Smooth muscle cell of trachea (primary cell): ENCODE measurements at places on chromosomes 11 and 22. TPM values are rescaled to one million over a fixed set of nuclear protein-coding genes. Genes with fewer than 3 reads are reported as not detected.

PANX3 gene
- not detected in 2 replicates for total RNA-seq

GVQW3 gene
- total RNA-seq, result 1.8 and 3.8 TPM in 2 replicates

PHETA2 gene
- 14.1 and 26.8 TPM in 2 replicates for total RNA-seq

CHKB gene
- 29.4 and 33.9 TPM in 2 replicates for total RNA-seq

PIH1D2 gene
- 1.5 and 4.4 TPM in 2 replicates for total RNA-seq

PDE3B gene
- 12.1 and 14.8 TPM in 2 replicates for total RNA-seq

SPI1 gene
- total RNA-seq, result not detected in 2 replicates

ISX gene
- total RNA-seq, result not detected in 2 replicates

TSGA10IP gene
- 0.33 TPM in 1 of 2 replicates, not detected in the other for total RNA-seq

TBCEL gene
- 18.4 and 24.6 TPM in 2 replicates for total RNA-seq

CRYBA4 gene
- total RNA-seq, result not detected in 2 replicates
